ENCODE measurements at places on chromosomes 5 and 9. TPM values are rescaled to one million over a fixed set of nuclear protein-coding genes. Genes with fewer than 3 reads are reported as not detected.

- no peak for DNase-seq
These were observed 2277.6 kb downstream of the MAT2B start for GRCh38 chr5:165783024-165783423.

- DNase-seq = no peak
These were observed 43.2 kb downstream of the DAB2IP start for GRCh38 chr9:121694600-121694999.

DNA sequence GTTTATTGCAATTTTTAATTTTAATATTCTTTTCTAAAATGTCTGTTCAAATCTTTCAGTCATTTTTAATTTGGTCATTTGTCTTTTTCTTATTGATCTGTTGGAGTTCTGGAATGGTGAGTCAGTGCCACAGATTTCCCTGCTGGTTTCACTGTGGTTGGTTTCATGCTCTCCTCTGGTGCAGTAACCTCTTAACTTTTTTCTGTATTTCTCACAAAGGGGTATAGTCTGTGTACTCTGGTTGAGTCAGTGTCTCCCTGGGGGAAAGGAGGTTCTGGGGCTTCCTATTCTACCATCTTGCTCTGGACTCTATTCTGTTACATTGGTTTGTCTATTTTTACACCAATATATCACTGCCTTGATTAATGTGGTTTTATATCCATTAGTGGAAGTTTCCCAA is 178.8 kb downstream of the CSNK1G3 start:
- DNase-seq = no peak

- no peak for DNase-seq
These were observed 36.3 kb downstream of the ITGA2 start for GRCh38 chr5:53025487-53025886.

DNA sequence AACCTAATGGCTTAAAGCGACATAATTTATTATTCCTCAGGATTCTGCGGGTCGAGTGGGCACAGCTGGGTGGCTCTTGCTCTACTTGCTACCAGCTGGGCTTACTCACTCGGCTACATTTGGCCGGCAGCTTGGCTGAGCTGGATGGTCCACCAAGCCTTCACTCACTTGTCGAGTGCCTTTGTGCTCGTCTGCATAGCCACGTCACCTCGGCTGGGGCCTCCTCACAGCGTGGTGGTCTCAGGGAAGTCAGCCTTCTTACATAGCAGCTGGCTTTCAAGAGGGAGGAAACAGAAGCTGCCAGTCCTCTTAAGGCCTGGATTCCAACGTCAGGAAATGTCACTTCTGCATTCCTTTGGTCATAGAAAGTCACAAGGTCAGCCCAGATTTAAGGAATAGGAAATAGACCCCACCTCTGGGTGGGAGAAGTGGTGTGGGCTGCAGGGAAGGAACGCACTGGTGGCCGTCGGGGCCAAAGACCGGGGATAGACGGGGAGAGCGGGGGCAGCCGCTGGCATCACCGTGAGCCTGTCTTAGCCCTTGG is 75.1 kb upstream of the RUFY1 start:
- DNase-seq = no peak

GRCh38 chr5:132459031-132459982 is 31.3 kb downstream of the IRF1 start:
- no peak for DNase-seq

DNA sequence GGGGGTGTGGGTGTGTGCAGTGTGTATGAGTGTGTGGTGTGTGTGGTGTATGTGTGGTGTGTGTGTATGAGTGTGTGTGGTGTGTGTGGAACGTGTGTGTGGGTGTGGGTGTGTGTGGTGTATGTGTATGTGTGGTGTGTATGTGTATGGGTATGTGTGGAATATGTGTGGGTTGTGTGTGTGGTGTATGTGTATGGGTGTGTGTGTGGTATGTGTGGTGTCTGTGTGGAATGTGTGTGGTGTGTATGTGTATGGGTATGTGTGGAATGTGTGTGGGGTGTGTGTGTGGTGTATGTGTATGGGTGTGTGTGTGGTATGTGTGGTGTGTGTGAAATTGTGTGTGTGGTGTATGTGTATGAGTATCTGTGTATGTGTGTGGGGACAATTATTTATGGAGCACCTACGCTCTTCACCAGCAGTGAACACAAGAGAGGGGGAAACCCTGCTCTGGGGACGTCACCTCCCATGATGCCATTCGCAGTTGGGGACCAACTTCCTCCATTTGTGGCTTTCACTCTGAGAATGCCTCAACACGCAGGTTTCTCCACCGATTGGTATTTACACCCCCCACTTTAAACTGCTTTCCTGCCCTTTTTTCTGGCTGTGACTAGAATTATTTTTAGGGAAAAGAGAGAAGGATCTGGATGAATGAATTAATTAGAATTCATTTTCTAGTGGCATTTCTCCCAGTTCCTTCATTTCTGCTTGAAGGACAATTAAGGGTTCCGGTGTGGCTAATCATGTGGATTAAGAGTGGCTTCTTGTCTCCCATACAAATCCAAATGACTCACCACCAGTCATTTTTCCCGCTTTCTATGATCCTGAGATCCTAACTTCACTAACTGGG is 238.1 kb downstream of the ROR2 start:
- DNase-seq = peak; percentile 90

GRCh38 chr9:88710449-88710848 is 175.5 kb downstream of the NXNL2 start:
- DNase-seq = no peak

DNA sequence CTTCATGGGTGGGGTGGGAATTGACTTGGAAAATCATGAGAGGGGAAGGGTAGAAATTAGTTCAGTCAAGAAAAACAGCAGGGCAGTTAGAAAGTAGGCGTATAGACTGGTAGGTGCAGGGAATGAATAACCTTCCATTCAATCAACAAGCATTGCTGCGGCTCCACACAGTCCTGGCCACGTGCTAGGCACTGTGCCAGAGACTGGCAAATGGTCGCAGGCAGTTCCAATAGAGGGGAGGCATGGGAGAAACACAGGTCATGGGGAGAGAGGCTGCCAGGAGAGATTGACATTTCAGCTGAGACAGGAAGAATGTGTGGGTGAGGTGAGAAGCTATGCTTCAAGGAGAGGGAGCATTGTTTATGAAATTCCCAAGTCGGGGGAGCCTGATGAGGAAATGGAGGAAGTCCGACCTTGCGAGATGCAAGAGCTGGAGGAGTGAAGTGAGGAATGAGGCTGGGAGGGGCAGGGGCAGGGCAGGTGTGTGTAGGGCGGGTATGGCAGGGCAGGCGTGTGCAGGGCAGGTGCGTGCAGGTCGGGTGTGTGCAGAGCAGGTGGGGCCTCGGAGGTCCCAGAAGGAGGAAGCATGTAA is 54.4 kb upstream of the PPARGC1B start:
- DNase-seq = no peak

GRCh38 chr5:140106805-140107311 is 7.1 kb upstream of the PURA start:
- no peak for DNase-seq

DNA sequence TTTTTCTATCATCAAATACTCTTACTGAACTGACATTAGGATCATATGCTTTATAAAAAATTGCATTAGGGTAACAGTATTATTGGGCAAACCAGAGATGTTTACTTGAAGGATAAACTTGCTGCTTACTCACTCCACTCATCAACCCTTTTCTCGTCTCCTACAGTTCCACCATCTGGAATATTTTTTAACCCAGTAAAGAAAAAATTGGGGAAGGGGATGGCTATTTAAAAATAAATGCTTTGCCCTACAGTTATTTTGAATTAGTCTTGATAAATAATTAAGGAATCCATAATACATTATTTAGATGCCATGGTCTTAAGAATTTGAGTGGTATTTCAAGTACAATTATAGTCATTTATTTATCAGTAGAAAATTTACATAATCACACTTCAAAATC is 225.8 kb downstream of the MEF2C start:
- no peak for DNase-seq

DNA sequence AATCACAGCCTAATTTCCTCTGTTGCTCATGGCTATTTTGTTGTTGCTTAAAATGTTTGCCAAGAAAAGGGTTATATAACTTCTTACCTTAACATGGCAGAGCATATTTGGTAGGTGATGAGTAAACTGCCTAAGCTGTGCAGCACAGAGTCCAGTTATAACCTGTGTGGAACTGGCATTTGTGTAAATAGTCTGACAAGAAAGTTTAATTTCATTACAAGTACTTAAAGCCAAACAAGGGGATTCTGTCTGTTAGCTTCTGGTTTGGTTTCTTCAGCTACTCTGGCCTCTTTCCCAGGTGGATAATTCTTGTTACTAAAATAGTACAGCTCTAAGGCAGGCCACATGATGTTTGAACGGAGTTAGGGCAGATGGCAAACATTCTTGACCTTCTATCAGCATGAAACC is 72.2 kb downstream of the PTCD2 start:
- DNase-seq = no peak

DNA sequence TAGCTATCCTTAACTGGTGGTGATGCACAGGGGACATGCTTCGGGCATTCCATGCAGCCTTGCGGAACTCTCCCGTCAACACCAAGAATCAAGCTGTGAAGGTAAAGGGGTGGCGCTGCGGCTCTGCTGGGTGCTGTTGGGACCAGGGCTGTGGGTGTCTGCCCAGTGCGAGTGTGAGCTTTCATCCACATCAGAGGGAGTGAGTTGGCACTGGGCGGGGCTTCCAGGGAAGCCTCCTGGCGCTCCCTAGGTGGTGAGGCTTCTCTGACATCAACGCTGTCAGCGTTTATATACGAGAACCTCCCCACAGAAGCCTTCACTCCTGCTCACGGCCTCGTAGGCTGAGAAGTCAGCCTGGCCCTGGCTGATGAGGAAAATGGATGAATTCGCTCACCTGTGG is 11.7 kb downstream of the ARPC5L start:
- no peak for DNase-seq

Gene KCNV2
- polyA plus RNA-seq = not detected

Gene OLFML2A
- polyA plus RNA-seq = 1.2 TPM

Gene TNFSF15
- 0.01 TPM for polyA plus RNA-seq

Gene C5orf58
- not detected for polyA plus RNA-seq

Gene IL17B
- polyA plus RNA-seq = not detected

Gene LMX1B
- not detected for polyA plus RNA-seq

Data from B cell (primary cell).